ENCODE measurements at places on chromosomes 2 and 18. TPM values are rescaled to one million over a fixed set of nuclear protein-coding genes. Genes with fewer than 3 reads are reported as not detected.
A peak's percentile ranks its signal among the peaks of the same experiment; 100 is the strongest.

- peak; percentile 21 for ATAC-seq
These were observed 8.2 kb downstream of the PLCD4 start for GRCh38 chr2:218615868-218616315.

DNA sequence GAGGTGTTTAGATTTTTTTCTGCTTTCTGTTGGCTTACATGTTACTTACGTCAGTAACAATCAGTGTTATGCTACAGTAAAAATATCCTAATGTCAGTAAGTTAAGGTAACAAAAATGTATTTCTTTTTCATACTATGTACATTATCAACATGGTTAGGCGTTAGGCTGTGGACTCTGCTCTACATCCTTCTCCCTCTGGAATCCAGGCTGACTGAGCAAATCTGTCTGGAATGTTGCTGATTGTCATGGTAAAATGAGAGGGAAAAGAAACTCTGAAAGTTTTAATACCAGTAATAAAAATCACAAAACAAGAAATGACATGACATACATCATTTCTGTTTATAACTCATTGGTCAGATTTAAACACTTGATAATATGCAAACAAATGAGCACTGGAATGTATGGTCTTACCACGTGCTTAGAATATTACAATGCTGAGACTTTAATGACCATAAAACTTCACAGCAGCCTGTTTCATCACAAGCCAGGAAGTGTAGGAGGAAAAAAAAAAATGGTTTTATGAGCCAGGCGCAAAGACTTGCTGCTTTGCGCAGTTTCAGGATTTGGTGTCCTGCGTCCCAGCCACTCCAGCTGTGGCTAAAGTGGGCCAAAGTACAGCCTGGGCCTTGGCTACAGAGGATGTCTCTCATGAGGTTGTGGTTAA is 252.4 kb downstream of the FSIP2 start:
- ATAC-seq = no peak

DNA sequence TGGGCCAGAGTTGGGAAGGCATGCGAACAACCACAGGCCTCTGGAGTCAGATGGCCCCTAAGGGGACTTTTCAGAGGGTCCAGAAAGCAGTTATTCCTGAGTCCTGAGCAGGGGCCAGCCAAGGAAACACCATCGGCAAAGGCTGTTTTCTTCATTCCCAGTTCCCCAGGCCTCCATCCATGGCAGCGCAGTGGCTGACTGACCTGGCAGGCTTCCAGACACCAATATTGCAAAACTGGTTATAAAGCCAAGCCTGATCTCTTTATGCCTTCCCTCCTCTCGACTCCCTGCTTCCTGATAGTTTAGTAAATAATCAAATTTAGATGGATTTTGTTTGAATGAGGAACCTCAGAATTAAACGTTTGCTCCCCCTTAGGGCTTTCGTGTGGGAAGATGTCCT is 133.4 kb upstream of the ITGA6 start:
- no peak for ATAC-seq

GRCh38 chr18:51659781-51660180 is 462.3 kb upstream of the MEX3C start:
- no peak for ATAC-seq

Gene IL1RN
- total RNA-seq = 1.3 TPM

DNA sequence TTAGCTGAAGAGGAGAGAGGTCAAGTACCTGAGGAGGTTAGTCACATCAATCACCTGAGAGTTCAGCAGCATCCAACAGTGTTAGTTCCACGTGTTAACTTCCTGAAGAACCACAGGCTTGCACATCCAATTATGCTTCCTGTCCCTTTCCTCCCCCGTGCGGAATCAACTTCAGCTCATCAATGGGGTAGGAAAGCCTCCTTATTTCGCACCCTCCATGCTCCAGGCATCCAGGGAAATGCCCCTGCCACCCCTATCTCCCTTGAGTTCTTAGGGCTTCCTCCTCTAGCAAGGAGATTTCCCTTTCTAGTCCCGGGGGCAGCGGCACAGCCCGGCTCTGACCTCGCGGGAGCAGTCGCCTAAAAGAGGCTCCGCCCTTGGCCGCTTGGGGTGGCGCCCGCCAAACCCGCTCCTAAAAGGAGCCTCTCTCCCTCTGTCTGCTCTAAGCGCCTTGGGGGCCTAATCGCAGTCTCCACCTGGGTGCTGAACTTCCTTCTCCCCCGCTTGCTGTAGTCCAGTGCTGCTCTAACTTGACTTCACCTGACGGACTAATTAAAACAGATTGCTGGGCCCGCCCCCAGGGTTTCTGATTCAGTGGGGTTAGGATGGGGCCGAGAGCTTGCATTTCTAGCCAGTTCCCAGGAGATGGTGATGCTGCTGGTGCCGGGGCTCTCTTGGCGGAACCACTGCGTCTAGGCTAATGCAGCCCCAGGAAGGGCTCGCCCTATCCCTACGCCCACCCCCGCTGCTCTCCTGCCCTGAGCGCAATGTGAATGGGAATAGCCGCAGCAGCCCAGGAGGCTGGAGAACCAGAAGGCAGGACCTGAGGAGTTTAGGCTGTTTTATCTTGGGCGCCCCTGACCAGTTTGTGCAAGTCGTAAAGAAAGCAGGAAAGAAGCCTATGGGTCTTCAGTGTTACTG is 3.4 kb upstream of the TET3 start:
- peak; percentile 41 for ATAC-seq

GRCh38 chr18:67222887-67223286 is 293.6 kb downstream of the DSEL start:
- no peak for ATAC-seq

GRCh38 chr18:78247615-78248289 is 731.9 kb upstream of the SALL3 start:
- ATAC-seq = no peak

DNA sequence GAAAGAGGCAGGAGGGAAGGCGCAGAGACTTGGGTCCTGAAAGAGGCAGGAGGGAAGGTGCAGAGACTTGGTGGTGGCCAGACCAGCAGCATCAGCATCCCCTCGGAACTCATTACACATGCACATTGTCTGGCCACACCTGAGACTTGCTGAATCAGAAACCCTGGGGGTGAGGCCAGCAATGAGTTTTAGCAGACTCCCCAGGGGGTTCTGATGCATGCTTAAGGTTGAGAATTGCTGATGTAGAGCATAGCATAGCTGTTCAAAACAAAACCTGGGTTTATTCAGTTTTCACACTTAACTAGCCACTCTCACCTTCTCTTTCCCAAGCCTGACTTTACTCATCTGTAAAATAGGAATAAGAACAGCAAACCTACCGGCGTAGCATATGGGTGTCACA is 122.9 kb downstream of the MRO start:
- no peak for ATAC-seq

Gene LIPG
- total RNA-seq = 9.2 TPM

- no peak for ATAC-seq
These were observed 818.8 kb upstream of the GYPC start for GRCh38 chr2:125837128-125837527.

Gene ALK
- 4.3 TPM for total RNA-seq

DNA sequence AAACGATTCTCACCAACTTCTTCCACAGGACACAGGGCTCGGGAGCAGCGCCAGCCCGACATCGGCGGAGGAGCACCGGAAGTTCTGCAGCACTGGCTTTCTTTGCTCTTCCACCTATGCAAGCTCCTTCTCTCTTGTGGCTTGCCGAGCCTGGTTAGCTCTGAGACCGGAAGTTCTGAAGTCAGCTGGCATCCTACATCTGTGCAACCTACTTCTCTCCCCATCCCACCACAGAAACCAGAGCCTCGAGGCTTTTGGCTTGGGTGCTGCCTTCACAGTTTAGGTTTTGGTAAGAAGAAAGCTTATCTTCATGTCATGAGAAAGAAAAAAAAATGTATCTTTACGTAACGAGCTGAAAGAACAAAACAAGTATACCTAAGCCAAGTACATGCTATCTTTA is 111.7 kb downstream of the ANKRD44 start:
- no peak for ATAC-seq

DNA sequence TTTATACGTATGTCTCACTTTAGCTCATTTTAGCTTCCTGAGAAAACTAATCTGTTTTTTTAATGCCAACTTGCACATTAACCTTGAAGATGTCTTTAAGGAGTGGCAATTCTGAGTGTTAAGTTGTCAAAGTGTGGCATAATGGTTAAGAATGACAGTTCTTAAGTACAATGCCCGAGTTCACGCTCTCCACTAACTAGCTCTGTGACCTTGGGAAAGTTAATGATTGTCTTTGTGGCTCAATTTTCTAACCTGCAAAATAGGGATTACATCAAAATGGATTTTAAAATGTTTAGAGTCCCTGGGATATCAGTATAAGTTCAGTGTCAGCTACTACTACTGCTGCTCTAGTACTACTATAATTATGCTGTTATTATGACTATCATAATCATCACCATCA is 409.7 kb downstream of the SOCS6 start:
- no peak for ATAC-seq

DNA sequence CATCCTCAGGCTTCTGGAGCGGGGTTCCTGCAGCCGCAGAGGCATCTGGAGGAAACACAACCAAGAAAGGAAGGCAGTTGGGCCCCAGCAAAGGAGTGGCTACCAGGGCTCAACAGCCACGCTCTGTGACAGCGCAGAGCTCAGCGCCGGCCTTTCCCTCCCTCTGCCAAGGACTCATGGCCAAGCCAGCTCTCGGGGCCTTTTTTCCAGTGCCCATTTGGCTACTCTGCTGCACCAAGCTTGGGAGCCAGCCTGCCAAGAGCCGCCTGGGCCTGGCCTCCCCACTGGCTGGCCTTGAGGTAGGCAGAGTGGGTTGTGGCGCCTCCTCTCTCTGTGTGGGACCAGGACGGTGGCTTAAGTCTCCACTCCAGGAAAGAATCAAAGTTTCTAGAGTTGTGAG is 7.2 kb upstream of the CCDC74A start:
- no peak for ATAC-seq

Gene TRMT61B
- total RNA-seq = 19.1 TPM
